ENCODE measurements at places on chromosomes 16 and 17. TPM values are rescaled to one million over a fixed set of nuclear protein-coding genes. Genes with fewer than 3 reads are reported as not detected.

DNA sequence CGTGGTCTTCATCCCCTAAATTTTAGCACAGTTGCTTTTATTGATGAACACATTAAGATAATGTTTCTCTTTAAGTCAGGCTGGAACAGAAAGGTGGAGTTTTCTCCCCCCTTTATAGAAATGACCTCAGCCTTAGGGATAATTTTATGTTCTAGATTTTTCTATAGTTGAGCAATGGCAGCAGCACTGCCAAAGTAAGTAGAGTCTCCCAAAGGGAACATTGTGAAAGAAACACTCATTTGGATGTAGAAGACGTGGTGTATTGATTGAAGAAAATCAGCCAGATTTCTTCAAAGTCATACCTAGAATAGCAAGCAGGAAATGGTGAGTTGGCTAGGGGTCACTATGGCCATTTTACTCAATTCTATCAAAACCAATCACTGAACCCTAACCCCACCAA is 122.5 kb downstream of the DNAH9 start:
- no peak for DNase-seq

- peak; percentile 28 for DNase-seq
Measured at GRCh38 chr17:31394544-31394943, 3.1 kb downstream of the RAB11FIP4 start.

DNA sequence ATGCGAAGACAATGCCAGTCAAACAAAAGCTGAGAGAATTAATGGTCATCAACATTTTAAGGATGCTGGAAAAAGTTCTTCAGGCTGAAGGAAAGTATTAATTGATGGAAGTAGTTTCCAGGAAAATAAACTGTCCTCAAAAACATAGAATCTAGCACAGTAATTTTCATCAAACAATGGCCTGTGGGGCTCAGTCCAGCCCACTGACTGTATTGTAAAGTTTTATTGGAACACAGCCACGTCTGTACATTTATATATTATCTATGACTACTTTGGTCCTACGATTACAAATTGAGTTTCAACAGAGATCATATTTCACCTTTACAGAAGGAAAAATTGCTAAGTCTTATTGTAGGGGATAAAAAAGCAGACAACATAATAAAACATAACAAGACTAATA is 484.5 kb downstream of the KCNJ2 start:
- no peak for DNase-seq

DNA sequence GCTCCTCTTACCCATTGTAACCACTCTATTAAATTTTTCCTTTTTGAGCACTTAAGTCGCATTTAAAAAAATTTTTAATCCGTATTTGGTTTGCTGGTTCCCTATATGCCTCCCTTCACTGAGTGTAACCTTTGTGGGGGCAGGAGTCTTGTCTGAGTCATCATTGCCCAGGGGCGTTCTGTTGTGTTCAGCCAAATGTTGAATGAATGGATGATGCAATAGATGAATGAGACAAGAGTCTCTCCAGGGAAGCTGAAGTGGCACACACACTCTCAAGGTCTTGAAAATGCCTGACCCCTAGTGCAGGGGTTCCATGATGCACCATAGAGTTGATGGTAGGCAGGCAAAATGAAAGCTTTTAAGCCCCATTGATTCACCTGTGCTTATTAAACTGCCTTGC is 123.0 kb upstream of the RBFOX1 start:
- DNase-seq: no peak

DNA sequence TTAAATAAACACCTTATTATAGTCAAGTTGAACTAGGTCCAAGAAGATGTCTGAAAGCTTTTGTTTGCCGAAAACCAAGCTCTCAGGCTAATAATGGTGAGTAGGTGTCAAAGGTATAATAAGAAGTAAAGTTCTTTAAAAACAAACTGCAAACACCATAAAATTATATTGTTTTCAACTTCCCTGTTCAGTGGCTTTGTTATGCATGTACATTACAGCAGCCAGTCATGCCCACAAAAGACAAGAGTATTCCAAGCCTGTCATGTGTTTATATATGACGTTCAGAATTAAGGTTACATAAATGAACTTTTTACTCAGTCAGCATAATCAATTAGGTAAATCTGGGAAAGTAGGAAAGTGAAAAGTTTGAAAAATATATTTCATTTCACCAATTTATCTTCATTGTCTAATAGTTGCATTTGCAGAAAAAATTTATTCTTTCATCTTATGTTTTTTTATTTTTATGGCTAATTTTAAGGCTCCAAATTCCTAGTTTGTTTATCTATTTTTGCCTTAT is 928.7 kb upstream of the SOX9 start:
- no peak for DNase-seq

GRCh38 chr16:58378401-58378800 is 13.9 kb upstream of the GINS3 start:
- DNase-seq: peak; percentile 54

- DNase-seq: peak; percentile 66
Measured at GRCh38 chr16:24041834-24042631, 206.2 kb downstream of the PRKCB start.

GRCh38 chr17:45828171-45828570 is 16.5 kb upstream of the SPPL2C start:
- no peak for DNase-seq

DNA sequence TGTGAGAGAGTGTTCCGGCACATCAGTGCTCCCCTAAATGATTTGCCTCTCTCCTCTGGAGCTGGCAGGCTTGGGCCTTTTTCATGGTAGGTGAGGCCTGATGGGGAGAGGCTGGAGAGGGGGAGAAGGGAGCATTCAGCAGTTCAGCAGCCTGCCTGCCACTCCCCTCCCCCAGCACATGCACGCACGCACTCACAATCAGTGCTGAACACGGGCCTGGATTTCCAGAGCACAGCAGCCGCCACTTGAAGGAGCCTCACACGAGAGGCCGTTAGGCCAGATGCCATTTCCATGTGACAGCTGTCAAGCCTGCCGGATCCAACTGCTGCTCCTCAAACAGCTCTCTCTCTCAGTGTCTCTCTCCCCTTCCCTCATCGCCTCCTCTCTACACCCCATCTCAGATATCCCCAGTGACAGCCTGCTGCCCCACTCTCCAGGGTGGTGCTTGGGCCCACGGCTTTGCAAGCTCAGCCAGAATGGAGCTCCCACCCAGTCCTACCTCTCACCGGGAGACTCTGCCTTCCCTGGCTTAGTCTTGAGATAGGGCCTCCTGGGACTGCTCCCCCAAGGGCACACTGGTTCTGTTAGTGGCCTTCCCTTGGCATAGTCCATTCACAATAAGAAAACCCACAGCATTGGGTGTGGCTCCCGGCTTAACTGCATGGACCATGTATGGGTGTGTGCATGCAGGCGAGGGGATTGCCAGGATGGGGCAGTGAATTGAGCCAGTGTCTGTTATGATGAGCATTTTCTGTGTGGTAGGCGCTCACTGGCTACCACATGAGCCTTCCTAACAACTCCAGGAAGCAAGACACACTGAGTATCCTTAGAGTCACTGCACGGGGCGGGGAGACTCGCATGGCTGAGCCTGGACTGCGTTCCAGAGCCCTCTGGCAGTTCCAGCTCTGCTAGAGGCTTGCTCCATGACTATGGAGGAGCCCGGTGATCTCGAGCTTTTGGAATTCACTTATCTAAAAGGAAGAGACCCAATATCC is 226.2 kb downstream of the CCDC182 start:
- DNase-seq: peak; percentile 49

SYCE1L gene
- total RNA-seq: 0.12 TPM

DNA sequence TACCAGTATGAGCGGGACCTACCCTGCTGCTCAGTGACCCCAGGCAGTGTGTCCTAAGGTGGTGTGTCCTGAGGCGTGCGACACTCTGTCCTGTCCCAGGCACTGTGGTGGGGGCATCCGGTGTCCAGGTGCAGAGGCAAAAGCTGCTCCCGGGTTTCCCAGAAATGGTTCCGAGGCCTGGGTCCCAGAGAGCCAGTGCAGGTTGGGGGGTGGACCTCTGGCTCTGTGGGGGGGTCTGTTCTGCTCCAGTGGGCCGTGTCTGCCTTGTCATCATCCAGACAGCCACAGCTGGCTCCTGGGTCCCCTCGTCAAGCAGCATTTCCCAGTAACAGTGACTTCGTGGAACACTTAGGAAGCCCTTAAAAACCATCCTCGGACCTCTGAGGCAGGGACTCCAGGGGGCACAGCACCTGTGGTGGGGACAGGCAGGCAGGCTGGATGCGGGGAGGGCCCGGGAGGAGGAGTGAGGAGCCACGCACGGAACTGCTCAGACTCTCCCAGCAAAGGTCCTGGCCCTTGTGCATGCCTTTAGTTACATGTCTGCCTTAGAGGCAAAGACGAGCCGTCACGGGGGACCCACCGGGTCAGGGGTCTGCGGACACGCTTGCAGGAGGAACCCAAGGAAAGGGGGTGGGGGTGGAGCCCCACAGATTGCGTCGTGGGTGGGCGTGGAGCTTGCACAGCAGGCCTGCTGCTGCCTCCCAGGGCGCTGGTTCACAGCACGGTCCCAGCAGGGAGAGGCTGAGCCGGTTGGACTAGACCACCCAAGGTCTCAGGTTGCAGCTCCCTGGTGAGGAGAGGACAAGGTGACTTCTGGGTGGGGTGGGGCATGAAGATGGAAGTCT is 5.6 kb downstream of the SLC16A3 start:
- no peak for DNase-seq

DNA sequence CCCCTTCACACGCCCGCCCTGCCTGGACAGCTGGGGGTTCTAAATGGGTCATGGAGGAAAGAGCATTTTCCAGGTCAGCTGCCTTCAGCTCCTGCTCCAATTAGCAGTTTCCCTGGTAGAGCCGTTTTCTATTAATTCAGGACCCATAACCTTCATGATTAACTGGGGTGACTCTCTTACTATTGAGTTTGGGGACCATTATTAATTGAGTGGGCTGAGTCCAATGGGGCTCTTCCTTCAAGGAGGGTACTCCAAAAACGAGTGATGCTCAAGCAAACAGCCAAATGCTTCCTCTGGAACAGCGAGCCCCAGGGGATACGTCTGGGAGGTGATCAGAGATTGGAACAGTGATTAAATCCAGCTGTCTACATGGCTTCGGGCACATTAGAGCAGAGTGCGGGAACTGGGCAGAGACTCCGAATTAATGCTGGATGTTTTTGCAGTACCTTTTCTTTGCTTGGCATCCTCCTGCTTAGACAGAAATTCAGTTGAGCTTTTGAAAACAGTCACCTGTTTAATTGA is 68.1 kb upstream of the CACNG3 start:
- no peak for DNase-seq

DNA sequence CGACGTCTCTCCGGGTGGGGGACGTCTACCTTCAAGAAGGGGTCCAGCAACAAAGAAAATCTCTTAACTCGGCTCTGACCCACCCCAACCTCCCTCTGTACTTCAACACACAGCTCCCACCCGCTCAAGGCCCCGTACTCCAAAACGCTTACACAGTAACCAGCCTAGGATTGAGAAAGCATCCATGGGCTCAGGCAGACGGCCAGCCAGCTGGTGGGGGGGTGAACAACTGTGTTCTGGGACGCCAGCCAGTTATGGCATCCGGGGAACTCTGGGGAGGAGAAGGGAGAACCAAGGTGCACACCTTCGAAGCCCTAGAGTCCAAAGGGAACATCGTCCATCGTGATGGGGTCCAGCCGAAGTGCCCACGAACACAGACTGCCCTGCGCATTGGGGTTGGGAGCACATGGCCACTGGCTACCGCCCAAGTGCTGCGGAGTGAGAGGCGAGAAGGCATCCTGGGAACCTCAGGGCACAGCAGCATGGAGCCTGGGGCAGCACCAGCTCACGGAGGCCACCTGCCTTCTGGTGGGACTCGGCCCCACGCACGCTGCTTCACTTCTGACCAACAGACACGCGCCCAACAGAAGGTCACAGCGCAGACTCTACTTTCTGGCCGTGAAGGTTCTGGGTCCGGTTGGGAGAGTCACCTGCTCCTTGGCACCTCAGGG is 14.3 kb downstream of the SLC16A3 start:
- peak; percentile 70 for DNase-seq

DNA sequence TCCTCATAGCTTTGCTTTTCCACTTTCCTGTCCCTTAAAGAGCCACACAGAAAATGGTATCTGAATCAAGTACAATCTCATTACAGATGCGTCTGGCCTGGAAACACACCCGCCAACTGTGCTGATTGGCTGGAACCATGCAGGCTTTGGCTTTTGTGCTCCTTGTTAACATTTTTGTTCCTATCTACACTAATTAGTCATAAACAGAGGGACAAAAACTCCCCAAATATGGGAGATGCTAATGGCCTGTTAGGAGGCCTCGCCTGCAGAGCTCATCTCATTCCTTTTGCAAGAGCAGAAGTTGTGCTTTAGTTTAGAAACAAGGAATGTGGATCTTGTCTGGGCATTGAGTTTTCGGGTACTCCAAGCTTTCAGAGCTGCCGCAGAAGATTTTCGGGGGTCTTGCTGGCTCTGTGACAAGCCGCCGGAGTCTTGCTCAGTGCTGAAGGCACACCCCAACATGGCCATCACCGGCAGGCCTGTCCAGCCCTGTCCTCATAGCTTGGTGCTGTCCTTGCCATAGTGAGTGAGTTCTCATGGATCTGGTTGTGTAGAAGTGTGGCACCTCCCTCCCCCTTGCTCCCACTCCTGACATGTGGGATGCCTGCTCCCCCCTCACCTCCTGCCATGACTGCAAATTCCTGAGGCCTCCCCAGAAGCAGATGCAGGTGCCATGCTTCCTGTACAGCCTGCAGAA is 69.8 kb downstream of the METRNL start:
- DNase-seq: no peak

GRCh38 chr17:66518108-66518507 is 215.7 kb downstream of the PRKCA start:
- DNase-seq: no peak

DNA sequence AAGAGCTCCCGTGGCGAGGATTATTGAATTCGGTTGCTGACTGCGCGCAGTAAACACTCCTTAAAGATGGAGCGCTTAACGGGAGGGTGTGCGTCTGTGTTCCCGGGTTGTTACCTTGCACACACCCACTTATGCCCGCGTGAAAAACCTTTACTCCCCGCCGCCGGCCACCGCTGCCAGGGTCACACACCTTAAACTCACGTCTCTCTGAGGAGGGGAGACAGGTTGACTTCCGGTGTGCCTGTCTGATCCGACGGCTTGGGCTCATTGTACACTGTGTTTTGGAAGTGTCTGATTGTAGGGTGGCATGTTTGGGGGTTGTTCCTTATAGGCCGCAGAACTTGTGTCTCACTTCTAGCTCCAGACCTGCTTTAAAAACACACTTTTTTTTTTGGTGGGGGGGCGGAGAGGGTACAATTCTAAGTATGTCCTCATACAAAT is 66.8 kb downstream of the KPNA2 start:
- DNase-seq: no peak

GRCh38 chr17:35901631-35902175 is 21.5 kb upstream of the CCL5 start:
- no peak for DNase-seq

TBC1D3 gene
- total RNA-seq: not detected

MYH11 gene
- total RNA-seq: not detected

- DNase-seq: no peak
Measured at GRCh38 chr16:83967838-83968305, at the start of gene NECAB2. Gene NECAB2 (plus strand): TSS chr16:83968244. CDS start chr16:83968649, 405 bp downstream.

MOSMO gene
- total RNA-seq: 9.7 TPM

KRT23 gene
- not detected for total RNA-seq

Measured in A172 (cell line).